Right renal pelvis (tissue), 4 donors: ENCODE measurements at places on chromosomes 6 and 20. TPM values are rescaled to one million over a fixed set of nuclear protein-coding genes. Genes with fewer than 3 reads are reported as not detected.

The NOL7 gene
- 97.0 TPM for polyA plus RNA-seq

The TFAP2D gene
- not detected for polyA plus RNA-seq

The HRH3 gene
- polyA plus RNA-seq: 0.16 TPM

The RWDD2A gene
- 7.5 TPM for polyA plus RNA-seq

The CALHM5 gene
- 3.1 TPM for polyA plus RNA-seq

The ABCF1 gene
- polyA plus RNA-seq: 64.9 TPM

The MAK gene
- polyA plus RNA-seq: 1.6 TPM

DNA sequence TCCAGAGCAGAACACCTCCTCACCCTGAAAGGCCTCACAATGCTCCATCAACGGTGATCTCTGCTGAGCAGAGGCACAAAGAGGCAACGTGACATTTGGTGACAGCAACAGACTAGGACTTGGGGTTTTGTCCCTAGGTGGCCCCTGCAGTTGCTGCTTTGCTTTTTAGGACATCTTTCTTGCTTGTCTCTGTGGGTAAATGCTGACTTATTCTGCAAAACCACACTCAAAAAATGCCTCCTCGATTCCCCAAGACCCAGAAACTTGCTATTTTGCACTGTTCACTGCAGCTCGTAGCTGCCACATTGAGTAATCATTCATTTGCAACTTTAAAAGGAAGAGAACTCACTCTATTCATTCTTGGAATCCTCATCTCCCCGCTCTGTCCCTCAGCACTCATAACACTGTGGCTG is 209.9 kb downstream of the LY86 start:
- DNase-seq: no peak

- no peak for DNase-seq
Observed at GRCh38 chr6:155261111-155261900, 2.5 kb upstream of the CLDN20 start.

DNA sequence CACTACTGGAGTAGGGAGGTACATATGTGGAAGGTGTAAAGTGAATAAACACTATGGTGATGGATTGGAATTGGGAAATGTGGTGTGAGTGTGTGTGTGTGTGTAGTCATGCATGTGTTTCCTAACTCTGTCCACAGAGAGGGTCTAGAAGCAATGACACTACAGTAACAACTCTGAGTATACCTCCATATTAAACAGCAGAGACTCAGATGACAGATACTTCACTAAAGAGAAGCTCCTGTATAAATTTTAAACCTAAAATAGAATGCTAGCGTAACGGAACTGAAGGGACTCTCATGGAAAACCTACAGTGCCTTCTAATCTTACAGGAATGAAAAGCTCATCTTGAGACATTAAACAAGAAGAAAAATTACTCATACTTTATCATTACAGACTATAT is 150.5 kb downstream of the SLC16A10 start:
- no peak for DNase-seq

- DNase-seq: peak; percentile 56
Observed at GRCh38 chr6:53651205-53651763, 14.3 kb downstream of the KLHL31 start.

GRCh38 chr20:44684047-44684967 is 30.9 kb upstream of the CCN5 start:
- DNase-seq: no peak

- DNase-seq: no peak
Observed at GRCh38 chr6:110399219-110400071, 15.9 kb downstream of the DDO start.

DNA sequence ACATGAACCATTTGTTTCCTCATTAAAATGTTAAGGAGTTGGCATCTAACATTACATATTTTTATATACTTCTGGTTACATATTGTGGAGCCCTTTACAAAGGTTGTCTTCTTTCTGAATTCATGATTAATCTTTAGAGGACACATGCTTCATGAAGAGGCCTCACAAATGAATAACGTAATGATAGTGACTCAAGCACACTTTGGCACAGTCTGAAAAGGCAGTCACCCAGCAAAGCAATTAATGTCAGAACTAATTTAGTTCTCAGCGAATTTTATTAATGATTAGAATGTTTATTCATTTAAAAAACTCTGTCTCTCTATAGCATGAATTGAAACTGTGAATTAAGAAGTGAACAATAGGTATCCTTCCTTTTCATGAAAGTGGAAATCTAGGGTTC is 854.2 kb downstream of the PHF3 start:
- no peak for DNase-seq

GRCh38 chr6:75204217-75204958 is 1.5 kb downstream of the COL12A1 start:
- no peak for DNase-seq

DNA sequence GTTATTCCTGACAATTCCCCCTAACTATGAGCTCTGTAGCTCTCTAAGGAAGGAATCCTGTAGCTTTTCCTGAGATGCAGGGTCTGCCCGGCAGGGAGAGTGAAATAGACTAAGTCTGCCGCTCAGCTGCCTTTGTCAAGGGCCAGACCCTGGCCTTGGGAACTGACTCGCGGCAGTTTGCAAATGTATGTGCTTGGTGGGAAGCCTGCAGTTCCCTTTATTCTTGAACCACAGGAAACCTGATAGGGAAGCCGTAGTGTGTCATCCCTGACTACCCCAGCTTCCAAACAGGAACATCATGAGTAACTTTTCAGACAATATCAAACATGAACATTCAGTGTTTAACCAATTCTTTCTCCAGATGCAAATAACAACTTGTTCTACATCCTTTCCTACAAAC is 78.7 kb upstream of the IFNGR1 start:
- no peak for DNase-seq

GRCh38 chr6:106070636-106071035 is 15.5 kb upstream of the PRDM1 start:
- no peak for DNase-seq

- no peak for DNase-seq
Observed at GRCh38 chr20:50376888-50377459, 133.2 kb upstream of the PTPN1 start.

DNA sequence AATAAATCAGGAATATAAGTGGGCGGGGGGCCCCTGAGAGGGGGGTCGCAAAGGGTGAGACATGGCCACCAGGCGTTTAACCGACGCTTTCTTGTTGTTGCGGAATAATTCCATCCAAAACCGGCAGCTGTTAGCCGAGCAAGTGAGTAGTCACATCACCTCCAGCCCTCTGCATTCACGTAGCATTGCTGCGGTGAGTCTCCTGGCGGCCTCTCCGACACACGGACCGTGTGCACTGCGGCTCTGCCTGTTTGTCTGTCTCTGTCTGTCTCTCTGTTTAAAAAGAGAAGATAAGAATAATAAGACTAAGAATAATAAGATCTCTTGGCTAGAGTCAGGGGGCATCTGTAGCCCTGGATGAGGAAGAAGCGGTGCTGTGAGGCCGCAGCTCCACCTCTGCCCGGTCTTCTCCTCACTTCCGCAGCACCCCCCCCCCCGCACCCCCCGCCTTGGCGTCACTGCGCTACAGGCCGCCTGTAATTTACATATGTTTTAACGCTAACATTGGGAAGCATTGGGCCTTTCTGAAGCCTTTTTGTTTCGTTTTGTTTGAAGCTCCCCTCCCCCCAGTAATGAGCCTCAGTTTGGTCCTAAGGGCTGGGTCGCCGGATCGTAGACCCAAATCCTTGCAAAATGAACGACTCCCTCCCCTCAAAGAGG is 993 bp downstream of the STX16 start:
- DNase-seq: no peak

DNA sequence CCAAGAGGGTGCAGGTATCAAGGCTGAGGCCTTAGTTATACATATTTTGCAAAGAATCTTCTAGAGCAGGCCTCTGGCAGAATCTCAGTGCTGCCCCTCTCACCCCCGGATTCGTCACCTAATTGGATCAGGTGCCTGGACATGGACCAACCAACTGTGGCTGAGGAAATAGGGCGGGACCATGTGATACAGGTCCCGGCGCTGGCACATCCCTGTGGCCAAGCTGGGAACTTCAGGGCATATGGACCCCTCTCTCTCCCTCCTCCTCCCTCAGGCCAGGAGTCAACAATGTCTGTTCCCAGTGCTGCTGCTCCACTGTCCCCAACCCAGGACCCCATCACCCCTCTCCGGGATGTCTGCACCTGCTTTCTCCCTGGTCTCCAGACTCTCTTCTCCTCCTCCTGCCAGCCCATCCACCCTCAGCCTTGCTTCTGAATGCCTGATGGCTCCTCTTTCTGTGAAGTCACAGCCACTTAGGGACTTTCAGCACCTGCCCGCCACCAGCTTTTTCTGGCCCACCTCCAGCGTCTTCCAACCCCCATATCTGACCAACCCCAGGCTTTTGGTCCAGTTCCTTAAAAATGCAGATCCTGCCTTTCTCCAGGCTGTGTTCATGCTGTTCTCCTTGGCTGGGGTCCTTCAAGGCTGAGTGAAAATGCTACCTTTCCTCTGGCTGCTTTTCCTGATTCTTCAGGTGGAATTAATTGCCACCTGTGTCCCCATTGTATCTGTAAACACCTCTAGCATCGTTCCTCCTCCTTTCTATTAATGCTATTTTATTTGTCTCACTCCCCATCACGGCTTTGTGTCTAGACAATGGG is 19.0 kb upstream of the MLN start:
- DNase-seq: no peak

DNA sequence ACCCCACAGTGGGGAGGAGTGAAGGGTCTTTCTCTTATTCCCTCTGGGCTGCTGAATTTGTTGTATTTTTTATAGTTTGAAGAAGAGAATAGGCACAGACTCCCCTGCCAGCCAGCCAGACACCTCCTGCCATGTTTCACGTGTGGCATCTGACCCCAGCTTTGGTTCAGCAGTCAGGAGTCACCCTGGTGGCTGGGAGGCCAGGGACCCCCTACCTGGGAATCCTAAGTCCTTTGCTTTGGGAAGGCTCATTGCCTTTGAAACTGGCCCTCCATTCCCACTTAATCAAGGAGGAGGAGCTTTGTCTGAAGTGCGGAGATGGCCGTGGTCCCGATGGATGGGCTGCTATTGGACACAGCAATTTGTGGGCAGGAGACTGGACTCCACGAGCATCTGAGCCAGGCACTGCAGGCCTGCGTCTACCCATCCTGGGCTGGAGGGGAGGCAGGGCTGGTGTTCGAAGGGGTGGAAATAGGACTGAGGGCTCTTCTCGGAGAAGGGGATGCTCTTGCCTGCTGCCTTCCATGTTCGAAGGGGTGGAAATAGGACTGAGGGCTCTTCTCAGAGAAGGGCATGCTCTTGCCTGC is 196.1 kb downstream of the DLL1 start:
- DNase-seq: no peak

GRCh38 chr20:16552015-16552414 is 21.2 kb downstream of the KIF16B start:
- DNase-seq: no peak

DNA sequence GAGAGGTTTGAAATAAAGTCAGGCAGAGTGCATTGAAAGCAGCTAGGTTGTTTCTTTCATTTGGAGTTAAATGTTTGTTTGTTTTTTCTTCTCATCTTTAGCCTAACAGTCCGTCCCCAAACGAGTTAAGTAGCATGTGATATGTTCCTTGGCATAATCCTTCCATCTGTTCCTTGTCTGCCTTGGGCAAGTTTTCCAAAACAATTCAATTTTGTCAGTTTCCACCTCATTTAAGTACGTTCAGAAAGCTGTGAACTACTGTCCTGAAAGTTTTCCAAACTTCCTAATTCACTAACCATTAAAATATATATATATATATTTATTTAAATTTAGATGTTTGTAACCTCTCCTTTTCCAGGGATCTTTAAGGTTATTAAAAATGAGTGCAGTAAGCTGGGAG is 61.8 kb upstream of the HDAC2 start:
- DNase-seq: no peak
